ENCODE measurements at places on chromosomes 3 and 15. TPM values are rescaled to one million over a fixed set of nuclear protein-coding genes. Genes with fewer than 3 reads are reported as not detected.

SCAP gene
- total RNA-seq: 82.7 TPM

SLC28A1 gene
- total RNA-seq: 0.25 TPM

PRRT3 gene
- total RNA-seq: 8.9 TPM

GADL1 gene
- not detected for total RNA-seq

ERICH6 gene
- 0.69 TPM for total RNA-seq

MYL3 gene
- not detected for total RNA-seq

RAB6B gene
- total RNA-seq: 222 TPM

GPD1L gene
- total RNA-seq: 9.1 TPM

TAGLN3 gene
- total RNA-seq: 819 TPM

KLHDC8B gene
- total RNA-seq: 36.3 TPM

ZMAT3 gene
- 14.0 TPM for total RNA-seq

MAP1A gene
- 301 TPM for total RNA-seq

Measured in glutamatergic neuron (in vitro differentiated cells).